ENCODE measurements at places on chromosomes 7 and 10.

- DNase-seq: no peak
Measured at GRCh38 chr10:11639362-11639761, 27.9 kb upstream of the USP6NL start.

GRCh38 chr7:50531401-50531911, 33.7 kb downstream of the DDC start:
- DNase-seq: no peak

DNA sequence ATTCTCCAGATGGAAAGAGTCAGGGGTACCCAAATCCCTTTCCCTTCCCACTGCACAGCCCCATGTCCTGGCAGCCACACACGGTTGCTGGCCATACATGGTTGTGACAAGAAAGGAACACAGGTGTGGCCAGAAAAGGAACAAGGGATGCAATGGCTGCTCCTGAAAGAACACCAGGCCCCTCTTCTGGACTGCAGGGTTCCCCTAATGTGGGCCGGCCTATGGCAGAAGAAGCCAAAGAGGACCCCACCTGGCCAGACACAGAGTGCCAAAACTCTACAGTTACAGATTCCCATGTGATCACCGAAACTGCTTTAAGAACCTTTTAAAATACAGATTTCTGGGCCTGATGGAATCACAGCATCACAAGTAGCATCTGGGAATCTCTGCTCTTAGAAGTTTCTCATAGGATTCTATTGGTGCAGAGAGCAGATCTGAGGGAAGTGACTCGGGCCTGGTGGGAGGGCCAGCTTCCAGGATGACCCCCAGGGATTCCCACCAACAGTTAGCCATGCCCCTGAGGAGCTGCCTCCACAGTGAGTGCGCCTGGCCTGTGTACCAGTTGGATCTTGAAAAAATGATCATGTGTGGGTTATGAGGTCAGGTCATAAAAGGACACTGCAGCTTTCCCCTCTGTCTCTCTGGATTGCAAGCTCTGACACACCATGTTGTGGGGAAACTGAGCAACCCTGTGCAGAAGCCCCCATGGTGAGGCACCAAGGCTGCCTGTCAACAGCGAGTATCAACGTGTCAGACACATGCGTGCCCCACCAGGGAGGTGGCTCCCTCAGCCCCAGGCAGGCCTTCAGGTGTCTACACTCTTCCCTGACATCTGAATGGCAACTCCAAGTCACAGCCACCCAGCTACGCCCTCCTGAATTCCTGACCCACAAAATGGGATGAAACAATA, 89.6 kb upstream of the LANCL2 start:
- no peak for DNase-seq

- DNase-seq: peak; percentile 81
Measured at GRCh38 chr10:30493609-30494530, 59.9 kb downstream of the MAP3K8 start.

DNA sequence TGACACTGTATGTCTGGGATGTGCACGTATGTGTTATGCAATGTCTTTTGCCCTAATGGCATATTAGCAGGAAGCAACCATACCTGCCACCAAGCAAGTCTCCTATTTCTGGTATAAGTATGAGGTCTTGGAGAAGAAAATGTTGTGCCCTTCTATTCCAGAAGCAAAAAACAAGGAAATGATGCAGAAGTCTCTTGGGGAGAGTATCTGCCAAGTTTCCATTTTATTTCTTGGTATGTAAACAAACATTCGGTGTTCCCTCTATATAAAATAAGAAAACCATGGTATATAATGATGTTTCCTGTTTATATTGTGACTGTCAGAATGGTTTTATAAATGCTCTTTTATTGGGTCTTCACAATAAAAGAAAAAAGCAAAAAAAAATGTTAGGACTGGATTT, 19.3 kb upstream of the MYO3A start:
- DNase-seq: no peak

DNA sequence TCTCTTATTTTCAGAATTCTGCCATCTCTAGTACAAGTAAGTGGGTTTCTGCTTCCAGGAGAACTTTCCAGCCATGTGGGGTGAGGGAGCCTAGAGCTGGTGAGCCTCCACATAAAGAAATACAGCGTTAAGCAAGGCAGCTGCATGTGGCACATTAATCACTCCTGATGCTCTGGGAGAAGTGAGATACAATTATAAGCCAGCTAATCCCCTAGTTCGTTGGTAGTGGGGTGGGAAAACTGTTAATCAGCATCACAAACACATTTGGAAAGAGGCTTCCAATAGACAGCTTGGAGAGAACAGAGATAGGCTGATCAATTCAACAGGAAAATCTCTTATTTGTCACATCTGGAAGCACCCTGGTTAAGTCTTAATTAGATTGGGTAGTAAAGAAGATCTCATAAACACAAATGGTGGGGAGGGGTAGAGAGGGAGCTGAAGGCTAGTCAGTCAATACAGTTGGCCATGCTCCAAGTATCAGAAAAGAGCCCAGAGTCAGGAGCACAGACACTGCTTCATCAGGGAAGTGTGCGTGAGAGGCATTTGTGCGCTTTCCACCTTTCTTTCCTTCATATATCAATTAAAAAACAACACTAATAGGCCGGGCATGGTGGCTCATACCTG, 130.6 kb downstream of the SORCS1 start:
- DNase-seq: no peak

Measured in hematopoietic multipotent progenitor cell treated with erythropoietin and hydrocortisone succinate and interleukin-3 and kit ligand, for 8 days (in vitro differentiated cells).